Astrocyte of the hippocampus (primary cell): ENCODE measurements at places on chromosomes 1 and 21.
A peak's percentile ranks its signal among the peaks of the same experiment; 100 is the strongest.

- DNase-seq, result no peak
Measured at GRCh38 chr1:21751281-21751680, 31.7 kb downstream of the USP48 start.

GRCh38 chr21:22063140-22063539 is 1064.9 kb downstream of the NCAM2 start:
- no peak for DNase-seq

DNA sequence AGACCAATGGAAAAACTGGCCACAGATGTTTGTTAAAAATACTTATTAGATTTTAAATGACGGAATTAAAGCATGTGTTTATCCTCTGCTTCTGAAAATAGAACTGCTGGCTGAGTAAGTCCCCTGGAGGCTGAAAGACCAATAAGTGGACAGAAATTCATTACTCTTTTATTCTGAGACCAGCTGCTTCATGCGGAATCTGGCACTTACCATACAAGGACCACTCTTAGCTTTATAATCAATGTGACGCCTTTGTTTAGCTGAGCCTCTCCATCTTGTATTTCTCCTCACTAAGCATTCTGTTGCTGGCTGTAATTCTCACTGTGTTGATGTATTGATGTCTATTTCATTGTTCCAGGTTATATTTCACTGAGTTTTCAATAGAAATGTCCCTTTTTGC is 6.3 kb upstream of the EXO1 start:
- no peak for DNase-seq

- DNase-seq, result no peak
Measured at GRCh38 chr1:187605736-187606135, 777.0 kb downstream of the PLA2G4A start.

- DNase-seq, result no peak
Measured at GRCh38 chr1:203711251-203712007, 53.6 kb upstream of the LAX1 start.

DNA sequence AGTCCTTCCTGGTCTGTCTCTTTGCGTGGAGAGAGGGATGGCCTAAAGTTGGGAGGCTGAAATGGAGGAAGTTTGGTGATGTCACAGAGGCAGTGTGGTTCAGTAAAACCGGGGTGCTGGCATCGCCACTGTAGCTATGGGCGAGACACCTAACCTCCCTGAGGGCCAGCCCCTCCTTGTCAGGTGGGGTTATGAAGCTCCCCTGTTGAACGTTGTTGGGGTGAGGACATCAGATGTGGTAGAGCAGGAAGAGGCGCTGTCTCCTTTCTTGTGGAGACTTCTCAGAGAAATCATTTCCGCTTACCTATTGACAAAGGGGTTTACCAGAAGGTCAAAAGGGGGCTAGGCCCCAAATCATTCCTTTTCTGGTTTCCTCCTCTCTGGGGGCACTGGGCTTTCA is 294.7 kb downstream of the SIPA1L2 start:
- no peak for DNase-seq

GRCh38 chr1:50246869-50247268 is 138.1 kb downstream of the ELAVL4 start:
- peak; percentile 13 for DNase-seq

GRCh38 chr1:184986250-184986649 is 11.9 kb upstream of the NIBAN1 start:
- DNase-seq, result peak; percentile 20

- DNase-seq, result peak; percentile 78
Measured at GRCh38 chr1:109399326-109399957, 1.7 kb upstream of the SORT1 start.

DNA sequence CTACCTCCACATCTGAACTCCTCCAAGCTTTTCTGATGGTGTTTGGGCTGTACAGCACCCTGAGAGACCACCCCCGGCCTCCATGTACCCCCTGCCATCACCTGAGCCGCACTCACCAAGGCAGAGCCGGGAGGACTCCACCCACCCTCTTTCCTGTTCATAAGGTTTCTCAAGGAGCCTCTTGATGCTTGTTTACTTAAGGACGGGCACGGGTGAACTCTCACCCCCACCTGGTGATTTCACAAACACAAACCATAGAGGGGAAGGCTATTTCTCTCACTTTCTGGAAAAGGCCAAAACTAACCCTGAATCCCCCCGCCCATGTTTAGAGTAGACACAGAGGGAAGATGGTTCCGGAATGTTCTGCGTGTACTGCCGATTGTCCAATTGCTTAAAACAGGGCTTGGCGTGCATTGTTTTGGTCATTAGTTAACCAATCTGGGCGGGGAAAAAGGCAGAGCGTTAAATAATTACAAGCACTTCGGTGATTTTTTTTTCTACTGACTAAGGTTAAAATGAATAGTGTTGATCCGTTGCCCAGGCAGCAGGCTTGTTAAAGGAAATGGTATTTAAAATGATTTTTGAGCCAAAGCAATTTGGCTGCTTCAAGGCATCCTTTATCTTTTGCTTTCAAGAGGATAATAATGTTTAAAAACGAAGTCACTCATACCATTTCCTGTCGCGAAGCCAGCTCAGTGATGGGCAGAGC is 279.8 kb upstream of the VAMP3 start:
- peak; percentile 77 for DNase-seq

- peak; percentile 21 for DNase-seq
Measured at GRCh38 chr1:37892151-37893047, 33.0 kb upstream of the MTF1 start.

GRCh38 chr21:41068967-41069642 is 98.9 kb upstream of the BACE2 start:
- peak; percentile 81 for DNase-seq

DNA sequence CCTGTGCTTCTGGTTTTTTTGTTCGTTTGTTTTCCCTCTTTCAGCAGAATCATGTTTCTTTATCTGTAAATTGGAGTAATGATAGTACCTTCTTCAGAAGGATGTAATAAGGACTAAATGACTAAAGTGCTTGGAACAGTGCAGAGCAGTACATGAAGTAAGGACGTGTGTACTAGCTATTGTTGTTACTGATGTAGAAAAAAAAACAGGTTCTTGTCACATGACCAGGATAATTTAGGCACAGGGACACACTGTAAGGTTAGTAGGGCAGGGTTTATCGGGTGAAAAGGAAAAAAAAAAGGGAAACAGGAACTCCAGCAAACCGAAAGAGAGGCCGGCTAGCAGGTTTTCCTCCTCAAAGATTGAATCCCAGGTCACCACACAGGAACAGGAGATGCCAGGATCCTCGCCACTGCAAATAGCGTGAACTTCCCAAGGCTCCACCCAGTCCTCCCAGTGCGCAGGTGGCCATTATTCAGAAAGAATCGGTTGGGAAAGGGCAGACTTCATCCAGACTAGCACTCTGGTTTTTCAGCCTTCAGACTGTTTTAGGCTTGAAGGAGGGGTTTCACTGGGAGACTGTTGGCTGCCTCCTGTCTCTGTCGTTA is 63.8 kb upstream of the PRRC2C start:
- DNase-seq, result no peak

DNA sequence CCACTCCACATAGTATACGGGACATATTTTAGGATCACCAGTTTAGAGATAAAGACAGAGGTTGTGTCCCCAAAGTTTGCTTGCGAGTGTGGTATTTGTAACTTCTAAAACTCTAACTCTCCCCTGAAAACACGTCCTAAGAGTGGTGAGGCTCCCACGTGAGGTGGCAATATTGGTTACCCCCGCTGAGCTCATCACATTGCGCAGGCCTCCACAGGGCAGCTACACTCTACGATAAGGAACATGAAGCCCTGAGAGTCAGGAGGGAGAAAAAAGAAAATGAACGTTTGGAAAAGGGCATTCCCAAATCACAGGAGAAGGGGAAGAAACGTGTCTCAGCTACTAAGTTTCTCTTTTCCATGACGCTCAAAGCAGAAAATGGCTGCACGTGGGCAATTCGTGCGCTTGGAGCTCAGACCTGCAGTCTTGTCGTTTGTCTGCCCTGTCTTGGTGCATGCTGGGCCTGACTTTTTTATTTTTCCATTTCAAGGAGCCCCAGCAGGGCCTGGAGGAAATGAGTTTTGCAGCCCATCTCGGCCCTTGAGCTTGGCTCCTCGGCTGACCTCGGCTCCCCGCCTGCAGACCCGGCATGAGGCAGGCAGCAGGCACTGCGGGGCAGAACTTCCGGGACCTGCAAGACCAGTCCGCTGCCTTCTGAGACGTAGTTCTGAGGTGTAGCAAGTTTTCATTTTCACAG is 25.7 kb downstream of the ERG start:
- no peak for DNase-seq

DNA sequence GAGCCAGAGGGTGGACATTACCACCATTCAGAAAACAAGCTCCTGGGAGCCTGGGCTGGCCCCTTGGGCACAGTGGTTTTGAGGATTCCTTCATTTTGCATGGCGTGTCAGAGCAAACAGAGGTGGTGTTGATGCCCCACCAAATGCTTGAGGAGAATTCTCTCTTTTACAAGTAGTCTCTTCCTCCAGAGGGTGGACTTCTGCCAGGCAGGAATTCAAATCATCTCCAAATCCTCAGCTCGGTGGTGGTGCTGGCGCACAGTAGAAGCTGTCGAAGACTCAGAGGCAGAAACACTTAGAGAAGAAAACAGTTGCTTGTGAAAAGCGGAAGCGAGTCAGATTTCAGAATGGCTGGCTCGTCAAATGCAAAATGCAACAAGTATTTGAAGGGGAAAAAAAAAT is 3.4 kb upstream of the CHI3L1 start:
- no peak for DNase-seq

- DNase-seq, result no peak
Measured at GRCh38 chr1:180237869-180238476, 7.9 kb downstream of the LHX4 start.

DNA sequence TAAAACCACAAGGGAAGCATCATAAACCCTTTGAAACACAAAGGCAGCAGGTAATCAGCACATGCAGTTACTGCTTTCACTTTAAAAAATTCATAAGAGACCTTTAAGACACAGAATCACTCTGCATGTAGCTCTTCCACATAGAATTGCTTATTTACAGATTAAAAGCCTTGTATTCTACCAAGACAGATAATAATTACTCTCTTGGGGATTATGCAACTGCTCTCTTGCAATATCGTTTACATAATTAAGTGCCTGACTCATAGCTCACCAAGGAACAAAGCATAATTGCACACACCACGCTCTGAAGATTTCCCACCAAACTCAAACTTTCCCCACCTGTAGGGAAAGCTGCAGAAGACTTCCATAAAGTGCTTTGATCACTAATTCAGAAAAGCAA is 87.9 kb downstream of the VAV3 start:
- no peak for DNase-seq

- DNase-seq, result peak; percentile 28
Measured at GRCh38 chr1:32221581-32221979, 573 bp downstream of the TMEM234 start.

DNA sequence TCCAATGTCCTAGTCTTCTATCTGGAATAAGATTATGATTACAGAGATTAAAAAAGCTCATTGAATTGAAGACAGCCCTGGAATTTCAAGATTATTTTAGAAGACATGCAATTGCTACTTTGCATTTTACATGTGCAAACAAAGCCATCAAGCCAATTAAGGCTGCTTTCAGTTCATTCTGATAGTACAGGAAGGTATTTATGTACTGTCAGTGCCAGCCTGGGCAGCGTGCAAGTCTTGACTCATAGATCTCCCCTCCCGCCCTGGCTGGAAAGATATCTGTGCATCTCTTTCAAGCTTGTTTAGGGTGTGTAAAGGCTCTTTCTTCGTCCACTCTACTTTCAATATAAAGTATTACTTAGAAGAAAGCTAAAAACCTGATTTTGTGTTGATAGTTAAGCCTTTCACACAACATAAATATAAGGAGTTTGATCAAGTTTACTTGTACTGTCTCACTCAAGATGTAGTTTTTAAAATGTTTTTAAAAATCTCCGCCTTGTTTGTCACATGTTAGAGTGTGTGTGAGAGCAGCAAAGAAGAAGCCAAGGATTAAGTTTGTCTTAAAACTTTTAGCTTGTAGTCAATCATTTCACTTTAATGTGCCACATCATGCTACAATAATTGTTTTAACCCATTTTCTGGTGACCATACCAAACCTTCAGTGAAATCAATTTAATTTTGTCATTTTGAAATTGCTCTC is 13.6 kb upstream of the LYPLAL1 start:
- peak; percentile 48 for DNase-seq

GRCh38 chr1:58732087-58732775 is 32.4 kb upstream of the MYSM1 start:
- peak; percentile 29 for DNase-seq

DNA sequence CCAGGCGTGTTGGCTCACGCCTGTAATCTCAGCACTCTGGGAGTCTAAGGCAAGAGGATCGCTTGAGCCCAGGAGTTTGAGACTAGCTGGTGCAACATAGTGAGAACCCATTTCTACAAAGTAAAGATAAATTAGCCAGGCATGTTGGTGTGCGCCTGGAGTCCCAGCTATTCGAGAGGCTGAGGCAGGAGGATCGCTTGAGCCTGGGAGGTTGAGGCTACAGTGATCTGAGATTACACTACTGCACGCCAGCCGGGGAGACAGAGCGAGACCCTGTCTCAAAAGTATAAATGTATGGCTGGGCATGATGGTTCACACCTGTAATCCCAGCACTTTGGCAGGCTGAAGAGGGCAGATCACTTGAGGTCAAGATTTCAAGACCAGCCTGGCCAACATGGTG is 51.5 kb upstream of the LBR start:
- DNase-seq, result no peak

GRCh38 chr1:106780066-106780465 is 276.4 kb upstream of the PRMT6 start:
- DNase-seq, result no peak

GRCh38 chr1:19010995-19011844 is 54.7 kb upstream of the IFFO2 start:
- DNase-seq, result peak; percentile 99

GRCh38 chr1:43858324-43858723 is 75.3 kb upstream of the ARTN start:
- peak; percentile 98 for DNase-seq

DNA sequence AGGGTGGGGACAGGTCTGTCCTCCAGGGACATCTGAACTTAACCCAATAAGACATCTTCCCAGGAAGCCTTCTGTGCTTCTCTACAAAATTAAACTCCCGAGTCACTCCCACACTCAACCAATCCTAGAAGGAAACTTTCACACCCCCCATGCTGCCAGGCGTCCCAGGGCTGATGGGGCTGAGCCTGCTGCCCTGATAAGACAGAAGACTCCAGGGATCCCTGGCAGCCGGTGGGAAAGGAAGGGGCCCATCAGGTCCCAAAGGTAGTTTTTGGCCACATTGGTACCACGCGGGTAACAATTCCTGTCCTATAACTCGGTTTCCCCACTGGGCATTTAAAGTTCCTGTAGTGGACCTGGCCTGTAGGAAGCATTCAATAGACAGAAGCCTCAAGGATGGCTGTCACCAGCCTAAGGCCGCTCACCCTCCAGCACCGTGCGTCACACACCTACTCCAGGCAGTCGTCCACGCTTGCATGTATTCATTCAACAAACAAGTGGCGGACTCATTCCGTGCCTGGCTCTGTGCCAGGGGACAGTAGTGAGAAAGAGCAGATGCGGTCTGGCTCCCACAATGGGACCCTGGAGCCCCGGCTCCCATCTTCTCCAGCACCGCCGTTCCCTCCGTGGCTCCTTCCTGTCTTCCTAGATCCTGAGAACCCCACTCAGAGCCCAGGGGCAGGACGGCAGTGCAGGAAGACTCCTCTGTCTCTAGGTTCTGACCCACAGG is 465.2 kb downstream of the NPHP4 start:
- DNase-seq, result no peak

- DNase-seq, result no peak
Measured at GRCh38 chr1:175219774-175220173, 27.2 kb upstream of the KIAA0040 start.
